ENCODE measurements at places on chromosomes 3 and 15.

- DNase-seq: no peak
These were observed 160.9 kb downstream of the IGF1R start for GRCh38 chr15:98809273-98809672.

DNA sequence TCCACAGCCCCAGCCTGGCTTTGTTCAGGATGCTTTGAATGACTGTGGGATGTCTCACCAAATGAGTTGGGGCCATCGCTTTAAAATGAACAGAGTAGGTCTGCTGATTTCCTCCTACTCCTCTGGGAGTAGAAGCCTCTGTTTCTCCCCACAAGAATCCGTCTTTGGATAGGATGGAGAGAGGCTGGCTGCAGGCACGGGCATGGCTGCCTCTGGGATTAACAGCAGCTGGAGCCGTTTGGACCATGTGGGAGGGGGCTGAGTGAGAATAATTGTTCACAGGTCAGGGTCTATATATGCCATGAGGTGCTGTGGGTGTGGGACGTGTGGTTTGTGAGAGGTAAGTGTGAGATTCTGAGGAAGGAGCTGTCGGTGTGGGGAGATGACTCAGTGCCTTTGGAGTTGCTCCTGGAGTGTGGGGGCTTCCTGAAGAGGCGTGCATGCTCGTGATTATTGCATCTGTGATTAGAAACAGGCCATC is 48.0 kb upstream of the APEH start:
- DNase-seq: no peak

- DNase-seq: no peak
These were observed 80.2 kb upstream of the ACP3 start for GRCh38 chr3:132236701-132237651.

DNA sequence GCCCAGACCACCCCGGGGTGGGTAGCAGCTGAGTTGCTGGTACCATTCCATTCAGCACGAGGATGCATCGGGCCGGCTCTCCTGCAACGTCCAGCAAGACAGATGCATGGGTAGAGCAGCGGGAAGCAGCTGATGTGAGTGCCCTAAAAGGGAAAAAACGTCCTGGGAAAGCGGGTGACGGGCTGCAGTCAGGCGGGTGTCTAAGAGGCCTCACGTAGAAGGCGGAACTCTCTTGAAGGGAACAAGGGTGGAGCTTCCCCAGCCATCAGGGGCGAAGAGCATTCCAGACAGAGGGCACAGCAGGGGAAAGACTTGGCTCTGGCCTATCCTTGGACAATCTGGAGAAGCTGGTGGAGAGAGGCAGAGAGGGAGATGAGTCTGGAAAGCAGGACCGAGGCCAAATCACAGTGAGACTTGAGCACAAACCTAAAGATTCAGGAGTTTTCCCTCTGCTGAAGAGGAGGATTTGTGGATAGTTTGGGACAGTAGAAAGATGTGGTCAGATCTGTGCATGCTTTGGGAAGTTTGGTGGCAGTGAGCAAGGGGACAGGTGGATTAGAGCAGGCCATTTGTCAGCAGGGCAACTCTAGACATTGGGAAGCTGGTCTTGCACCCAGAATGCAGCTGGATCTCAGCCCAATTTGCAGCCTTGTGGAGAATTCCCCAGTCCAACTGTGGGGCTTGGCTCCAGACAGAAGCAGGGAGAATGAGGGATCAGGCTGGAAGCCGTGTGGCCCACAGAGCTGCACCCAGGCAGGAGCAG is 70.7 kb downstream of the SEMA5B start:
- no peak for DNase-seq

DNA sequence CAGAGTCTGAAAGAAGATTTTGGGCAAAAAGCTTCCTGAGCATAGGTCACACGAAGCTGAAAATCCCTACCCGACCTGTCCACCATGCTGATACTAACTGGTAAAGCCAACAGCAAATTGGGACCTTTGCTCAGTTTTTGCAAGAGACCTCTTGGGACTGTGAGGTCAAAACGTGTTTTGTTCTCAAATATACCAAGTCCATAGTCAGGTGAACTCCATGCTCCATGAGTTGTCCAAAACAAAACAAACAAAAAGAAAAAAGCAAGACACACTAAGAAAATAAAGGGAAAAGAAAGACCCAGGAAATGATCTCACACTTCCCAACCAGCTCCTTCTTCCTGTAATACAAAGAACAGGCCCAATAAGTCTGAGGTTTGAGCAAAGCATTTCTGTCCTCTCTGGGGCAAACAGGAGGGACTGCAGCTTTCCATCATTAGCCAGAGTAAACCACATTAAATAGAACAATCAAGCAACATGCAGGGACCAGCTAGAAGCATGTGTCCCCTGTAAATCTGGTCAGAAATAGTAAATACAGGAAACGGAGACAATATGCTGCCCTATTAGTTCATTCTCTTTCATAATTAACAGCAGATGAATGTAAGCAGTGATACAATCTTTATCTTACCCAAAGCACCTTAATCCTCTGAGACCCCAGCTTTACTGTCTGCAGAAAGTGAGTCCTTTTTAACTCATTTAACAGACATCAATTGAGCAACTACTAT is 125.0 kb upstream of the LIPC start:
- DNase-seq: no peak

DNA sequence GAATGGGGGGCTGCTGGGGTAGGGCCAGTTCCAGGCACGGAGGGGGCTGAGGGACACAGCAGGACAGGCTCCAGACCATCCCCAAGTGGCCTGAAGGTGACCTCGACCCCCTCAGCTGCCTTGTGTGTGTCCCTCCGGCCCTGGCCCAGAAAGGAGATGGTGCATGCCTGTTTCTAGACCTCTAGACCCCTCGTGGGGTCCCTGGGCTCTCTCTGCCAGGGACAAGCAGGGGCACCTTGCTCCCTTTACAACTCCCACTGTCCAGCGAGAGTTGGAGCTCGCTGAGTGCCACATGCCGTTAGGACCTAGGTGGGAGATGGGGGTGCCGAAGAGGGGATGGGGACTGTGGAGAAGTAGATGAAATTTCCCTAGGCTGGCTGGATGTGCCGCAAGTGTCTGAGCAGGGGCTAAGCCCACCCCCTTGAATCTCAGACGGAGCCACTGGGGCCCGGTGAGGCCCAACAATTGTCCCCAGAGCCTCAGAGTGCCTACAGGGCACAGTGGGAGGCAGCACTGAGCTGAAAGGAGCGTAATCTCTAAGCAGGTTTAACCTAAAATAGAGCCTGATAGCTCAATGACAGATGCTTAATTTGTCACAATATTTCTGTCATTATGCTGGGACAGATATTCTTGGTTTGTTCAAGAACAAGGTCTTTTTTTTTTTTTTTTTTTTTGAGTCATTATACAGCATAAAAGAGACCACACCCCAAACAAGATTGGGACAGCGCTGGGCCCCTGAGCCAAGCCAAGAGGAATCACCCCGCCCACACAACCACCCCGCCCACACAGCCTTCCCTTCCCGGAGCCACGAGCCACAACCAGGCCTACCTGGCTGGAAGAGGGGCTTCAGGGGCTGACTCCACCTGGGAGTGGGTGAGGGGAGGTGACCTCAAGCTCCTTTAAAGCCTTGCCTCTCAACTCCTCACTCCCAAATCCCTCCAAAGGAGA is 23.6 kb upstream of the KLF13 start:
- DNase-seq: no peak

DNA sequence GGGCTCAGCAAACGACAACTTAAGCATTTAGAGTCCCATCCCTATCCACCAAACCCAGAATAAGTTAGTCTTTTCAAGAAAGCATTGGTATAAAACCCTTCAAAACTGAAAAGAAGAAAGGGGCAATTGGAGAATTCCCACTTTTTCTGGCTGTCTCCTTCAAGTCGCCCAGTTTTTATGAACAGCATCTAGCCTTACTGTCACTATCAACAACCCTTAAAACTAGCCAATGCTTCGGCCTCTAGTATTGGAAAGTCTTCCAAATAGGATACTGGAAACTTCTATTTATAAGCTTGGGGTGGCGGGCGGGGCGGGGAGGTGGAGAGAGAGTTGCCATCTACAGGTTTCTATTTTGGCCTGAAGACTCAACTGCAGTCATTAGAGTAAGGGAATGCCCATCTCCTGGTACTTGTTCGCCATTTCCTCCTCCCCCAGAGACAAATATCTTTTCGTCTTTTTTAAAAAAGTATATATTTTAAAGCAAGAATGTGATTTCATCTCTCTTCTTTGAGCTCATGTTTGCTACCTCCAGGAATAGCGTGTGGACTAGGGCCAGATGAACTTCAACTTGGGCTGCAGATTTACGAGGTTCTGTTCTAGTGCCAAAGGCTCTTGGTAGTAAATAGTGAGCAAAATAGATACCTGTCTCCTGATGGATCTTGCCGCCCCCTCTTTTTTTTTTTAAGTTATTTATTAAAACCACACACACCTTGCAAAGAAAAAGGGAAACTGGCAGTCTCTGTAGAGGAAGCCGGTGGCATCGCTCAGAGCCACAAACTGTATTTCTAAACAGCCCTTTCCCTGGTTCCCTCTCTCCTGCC is 2.7 kb downstream of the BCL6 start:
- no peak for DNase-seq

DNA sequence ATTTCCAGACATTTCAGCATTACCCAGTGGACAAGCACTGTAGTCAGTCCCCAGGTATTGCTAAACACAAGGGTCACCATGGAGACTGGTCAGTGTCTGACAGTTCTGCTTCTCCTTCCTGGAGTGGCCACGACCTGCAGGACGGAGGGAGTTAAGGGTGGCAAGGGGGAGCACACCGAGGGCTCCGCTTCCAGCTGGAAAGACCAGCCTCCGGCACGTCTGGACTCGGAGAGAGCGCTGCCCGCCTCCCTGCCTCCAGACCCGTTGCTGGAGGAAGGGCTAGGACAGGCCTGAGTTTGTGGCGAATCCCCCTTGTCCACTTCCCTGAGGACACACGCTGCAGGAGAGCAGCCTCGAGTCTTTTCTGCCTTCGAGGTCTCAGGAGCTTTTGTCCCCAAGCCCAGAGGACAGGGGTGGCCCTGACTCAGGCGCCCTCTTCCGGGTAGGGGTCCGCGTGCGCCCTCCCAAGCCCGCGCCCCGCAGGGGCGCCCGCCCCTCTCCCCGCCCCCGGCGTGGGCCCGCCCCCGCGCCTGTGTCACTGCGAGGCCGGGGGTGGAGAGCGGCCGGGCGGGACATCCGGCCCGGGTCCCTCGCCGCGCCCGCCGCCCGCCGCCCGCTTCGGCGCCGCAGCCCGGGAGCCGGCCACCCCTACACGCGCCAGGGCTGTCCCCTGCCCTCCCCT is at the start of gene CHST14:
TSS of gene CHST14 (plus strand) at position 562 of the 682 bp plus-strand sequence. CDS start 230 bp downstream, outside the sequence.
- no peak for DNase-seq

GRCh38 chr3:78096488-78097255 is 1056.8 kb downstream of the ROBO2 start:
- no peak for DNase-seq

DNA sequence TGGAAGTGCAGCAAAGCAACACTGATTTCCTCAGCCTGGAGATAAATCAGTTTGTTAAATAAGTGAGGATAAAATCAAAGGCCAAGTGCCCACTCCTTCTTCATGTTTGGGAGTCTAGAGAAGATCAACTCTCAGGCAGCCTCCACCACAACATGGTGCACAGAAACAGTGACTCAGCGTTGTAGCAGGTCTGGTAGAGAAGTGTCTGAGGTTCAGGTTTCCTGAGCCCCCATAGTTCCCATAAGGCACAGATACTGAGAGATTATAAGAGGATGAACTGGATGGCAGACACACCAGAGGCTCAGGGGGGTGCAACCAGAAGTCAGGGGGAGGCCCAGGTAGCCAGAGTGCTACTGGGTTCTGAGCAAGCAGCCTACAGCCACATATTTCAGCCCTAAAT is 166.7 kb downstream of the FRMD5 start:
- no peak for DNase-seq

- no peak for DNase-seq
These were observed 348.5 kb downstream of the ERC2 start for GRCh38 chr3:56119575-56120349.

GRCh38 chr15:28901587-28901980 is 15.8 kb downstream of the APBA2 start:
- no peak for DNase-seq

- DNase-seq: no peak
These were observed 3.8 kb upstream of the KIF23 start for GRCh38 chr15:69410248-69410874.

GRCh38 chr15:68047826-68048225 is 6.3 kb upstream of the PIAS1 start:
- no peak for DNase-seq

DNA sequence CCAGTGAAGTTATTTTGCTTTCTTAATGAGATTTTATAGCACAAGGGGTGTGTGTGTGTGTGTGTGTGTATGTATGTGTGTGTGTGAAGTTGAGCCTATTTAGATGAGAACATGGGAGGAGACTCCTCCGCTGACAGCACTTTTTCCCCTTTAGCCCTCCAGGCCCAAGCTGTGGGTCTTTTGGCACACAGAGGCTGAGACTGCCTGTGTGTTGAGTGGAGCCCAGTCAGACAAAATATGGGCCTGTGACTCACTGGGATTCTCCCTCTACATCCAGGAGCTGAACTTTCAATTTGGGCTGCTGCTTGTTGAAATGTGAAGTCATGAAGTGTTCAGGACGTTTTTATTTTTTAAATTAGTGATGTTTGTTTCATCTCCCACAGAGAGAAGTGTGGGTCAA is 108.0 kb downstream of the MFSD1 start:
- no peak for DNase-seq

DNA sequence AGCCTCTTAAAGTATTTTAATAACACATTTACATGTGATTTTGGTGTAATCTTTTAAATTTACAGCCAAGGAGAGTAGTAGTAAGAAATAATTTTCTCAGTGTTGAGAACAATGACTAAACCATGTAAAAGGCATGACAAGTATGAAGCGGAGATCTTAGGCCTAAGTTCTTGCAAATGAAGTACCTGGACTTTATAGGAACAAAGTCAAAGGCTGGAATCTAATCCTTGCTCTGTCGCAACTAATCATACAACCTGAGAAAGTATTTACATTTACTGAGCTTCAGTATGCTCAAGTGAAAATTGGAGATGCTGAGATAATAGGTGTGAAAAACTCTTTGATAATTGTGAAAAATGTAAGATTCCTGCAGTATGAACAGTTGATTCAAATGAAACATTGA is 86.4 kb upstream of the VGLL3 start:
- DNase-seq: no peak

GRCh38 chr3:127816783-127817405 is 5.4 kb downstream of the MGLL start:
- no peak for DNase-seq

DNA sequence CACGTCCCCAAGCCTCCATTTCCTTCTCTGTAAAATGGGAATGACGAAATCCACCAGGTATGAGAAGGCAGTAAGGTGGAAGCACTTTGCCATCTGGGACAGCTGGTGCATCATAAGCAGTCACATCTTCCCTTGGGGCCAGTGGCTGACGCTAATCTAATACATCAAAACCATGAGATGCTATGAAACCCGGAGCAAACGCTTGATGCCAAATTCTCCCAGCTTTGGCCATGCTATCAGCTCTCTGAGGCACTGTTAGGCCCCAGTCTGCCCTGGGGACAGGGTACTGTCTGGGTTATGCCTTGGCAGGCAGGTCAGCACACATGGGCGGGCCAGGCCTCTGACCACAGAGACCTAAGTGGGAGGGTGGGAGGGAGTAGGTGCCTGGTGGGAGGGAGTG is 66.1 kb downstream of the ADAMTS17 start:
- DNase-seq: no peak

Measured in SIG-M5 (cell line).